Stimulated activated CD4-positive, alpha-beta T cell treated with anti-CD3 and anti-CD28 coated beads, Interleukin-4, amount 100 ng/mL, for 48 hours (primary cell): ENCODE measurements at places on chromosomes 11 and 22.
A peak's percentile ranks its signal among the peaks of the same experiment; 100 is the strongest.

DNA sequence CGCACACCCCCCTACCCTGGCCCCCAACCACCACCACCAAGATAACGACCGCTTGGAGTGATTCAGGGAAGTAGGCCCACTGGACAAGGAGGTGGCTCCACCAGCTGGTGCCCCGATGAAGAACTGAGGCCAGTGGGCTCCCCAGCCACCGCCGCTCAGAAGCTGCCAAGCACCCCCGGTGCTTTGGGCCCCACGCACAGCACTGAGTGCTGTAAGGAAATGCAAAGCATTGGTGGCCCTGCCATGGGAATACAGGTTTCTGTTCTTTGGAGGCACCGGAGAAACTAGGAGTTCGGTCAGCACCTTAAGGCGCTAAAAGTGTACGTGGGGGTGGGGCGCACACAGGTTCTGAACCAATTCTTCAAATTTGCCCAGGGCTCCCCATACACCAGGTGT, 664 bp upstream of the PRSS23 start:
- DNase-seq, result no peak

GRCh38 chr11:8810540-8811301, 100.3 kb upstream of the AKIP1 start:
- no peak for DNase-seq

DNA sequence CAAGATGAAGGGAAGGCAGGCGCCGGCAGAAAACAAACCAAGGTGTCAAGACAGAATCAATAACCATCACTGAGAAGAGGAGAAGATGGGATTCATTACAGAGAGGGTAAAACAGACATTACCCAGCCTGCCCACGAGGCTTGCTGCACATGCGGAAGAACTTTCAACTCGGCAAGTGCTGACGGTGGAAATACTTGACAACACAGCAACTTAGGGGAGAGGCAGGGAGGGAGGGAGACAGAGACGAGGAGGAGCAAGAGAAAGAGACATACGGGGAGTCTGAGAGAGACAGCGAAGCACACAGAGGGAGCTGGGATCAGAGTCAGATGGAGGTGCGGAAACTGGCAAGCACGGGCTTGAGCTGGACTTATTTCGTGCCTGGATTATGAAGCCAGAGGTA, 129.3 kb upstream of the NECTIN1 start:
- no peak for DNase-seq

- DNase-seq, result no peak
These were observed 152.7 kb downstream of the CRYBB2 start for GRCh38 chr22:25372000-25372595.

DNA sequence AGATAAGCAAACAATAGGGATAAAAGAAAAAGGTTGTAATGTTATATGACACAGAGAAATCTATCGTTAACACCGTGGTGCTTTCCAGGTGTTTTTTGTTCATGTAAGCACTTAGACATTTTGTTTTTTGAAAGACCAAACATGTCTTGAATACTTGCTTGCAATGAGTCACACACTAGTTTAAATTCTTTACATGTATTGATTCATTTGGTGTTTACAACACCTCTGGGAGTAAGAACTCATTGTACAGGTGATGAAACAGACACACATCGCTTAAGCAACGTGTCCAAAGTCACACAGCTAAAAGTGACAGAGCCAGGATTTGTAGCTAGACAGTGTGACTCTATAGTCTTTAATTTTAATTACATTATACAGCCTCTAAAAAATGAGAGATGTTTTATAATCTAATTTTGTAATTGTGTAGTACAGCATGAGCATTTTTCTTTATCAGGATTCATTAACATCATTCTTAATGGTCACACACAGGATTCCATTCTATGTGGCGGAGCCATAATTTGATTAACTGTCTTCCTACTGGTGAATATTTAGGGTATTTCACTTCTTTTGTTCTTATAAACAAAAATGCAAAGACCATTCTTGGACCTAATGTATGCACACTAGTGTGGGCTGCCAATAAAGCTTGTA, 148.8 kb downstream of the DBX1 start:
- no peak for DNase-seq

GRCh38 chr11:28618416-28618815, 510.2 kb downstream of the METTL15 start:
- DNase-seq, result no peak

- no peak for DNase-seq
These were observed 4.0 kb downstream of the APOL4 start for GRCh38 chr22:36197514-36198146.

- DNase-seq, result no peak
These were observed 67.1 kb downstream of the CD82 start for GRCh38 chr11:44632466-44633123.

DNA sequence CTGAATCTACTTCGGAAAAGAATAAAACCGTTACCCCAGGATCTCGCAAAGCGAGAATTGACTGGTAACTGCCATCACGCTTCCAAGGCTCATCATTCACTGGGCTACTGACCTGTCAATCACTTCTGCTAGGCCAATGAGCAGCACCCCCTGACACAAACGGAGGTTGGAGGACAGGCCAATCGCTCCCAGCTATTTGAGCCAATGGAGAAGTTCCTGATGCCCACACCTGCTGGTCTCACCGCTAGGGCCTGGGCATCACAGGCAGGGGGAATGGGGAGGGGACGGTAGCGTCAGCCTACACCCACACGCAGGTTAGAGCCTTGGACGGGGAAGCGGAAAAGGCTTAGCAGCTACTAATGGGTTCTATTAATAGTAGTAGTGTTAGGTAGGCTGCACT, 56.7 kb upstream of the CHST1 start:
- DNase-seq, result no peak

- no peak for DNase-seq
These were observed 10.7 kb downstream of the TMEM138 start for GRCh38 chr11:61372659-61373420.

DNA sequence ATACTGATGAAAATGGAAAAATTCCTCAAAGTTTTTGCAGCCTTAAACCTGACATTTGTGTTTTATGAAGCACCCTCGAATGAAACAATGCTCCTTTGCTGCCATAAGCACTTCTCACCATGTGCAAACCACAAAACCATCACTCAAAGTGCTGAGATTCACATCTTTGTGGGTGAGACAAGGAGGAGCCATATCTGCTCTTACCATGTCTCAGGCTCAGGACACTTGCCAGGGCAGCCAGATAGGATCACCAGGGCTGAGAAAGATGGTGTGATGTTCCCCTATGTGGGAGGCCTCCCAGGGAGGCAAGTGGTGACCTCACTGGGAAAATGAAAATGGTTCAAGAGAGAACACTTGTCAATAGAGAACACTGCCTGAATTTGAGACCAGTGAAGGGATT, 120.4 kb downstream of the CCDC34 start:
- no peak for DNase-seq

- no peak for DNase-seq
These were observed 106.3 kb upstream of the TOP3B start for GRCh38 chr22:22088658-22089458.

GRCh38 chr11:76807206-76807875, 24.2 kb downstream of the TSKU start:
- peak; percentile 71 for DNase-seq

DNA sequence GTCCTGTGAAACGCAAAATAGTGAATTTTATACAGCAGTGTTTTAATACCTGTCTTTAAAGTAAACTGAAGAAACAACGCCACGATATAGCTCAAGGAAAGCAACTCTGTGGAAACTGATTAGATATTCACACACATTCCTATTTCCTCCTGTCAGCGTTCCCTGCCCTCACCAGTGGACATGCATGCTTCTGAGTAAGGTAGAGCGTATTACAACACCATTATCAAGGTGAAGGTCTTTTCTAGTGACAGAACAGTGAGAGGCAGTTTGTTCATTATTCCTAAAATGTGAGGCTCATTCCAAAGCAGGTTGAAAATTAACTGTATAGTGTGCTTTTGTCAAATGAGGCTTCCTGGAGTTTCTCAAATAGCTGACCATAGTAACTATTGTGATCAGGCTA, 153.1 kb downstream of the DDX10 start:
- DNase-seq, result no peak

DNA sequence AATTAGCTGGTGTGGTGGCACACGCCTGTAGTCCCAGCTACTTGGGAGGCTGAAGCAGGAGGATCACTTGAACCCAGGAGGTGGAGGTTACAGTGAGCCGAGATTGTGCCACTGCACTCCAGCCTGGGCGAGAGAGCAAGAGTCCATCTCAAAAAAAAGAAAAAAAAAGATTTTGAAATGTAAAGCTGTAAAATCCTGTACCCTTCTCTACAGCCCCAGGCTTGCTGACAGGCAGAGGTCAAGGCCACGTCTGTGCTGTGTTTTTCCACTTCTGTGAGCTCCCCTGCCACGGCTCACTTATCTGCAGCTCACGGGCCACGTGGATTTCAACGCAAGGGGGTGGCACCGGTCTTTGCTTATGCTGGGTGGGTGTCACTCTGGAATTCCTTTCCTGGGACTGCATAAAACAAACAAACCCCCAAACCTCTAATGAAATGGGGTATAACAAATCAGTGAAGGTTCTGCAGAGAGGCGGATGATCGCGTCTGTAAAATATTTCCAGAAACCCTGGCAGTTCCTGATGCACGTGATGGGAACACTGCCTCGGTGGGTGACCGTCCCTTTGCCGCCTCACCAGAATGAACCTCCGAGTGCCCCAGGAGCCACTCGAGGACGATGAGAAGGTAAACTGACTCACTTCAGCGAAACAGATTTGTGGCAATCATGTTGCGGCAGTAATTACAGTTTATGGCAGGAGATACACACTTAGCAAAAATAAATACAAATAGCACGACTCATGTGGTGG, 44.0 kb upstream of the ATXN10 start:
- DNase-seq, result no peak

DNA sequence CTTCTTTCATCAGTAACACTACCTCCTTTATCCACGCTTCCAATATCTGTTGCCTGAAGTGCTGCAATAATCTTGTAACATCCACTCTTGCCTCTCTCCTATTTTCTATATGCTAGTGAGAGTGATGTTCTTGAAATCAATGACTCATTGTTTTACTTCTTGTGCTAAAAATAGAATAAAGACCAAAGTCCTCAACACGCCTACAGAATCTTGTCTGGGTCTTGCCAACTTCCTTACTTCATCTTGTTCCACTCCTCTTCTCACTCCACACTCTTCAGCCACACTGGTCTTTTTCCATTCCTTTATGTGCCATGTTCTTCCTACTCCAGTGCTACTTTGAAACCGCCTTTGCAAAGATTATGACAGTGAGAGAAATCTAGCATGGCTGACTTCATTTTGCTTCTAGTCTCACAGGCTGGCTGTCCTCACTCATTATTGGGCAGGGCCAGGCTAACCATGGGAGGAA, 136.4 kb downstream of the CCDC81 start:
- peak; percentile 5 for DNase-seq

- DNase-seq, result no peak
These were observed 11.2 kb downstream of the SPATA19 start for GRCh38 chr11:133833898-133834681.

GRCh38 chr22:47918276-47918921, 1155.9 kb downstream of the TBC1D22A start:
- no peak for DNase-seq
